ENCODE measurements at places on chromosomes 12 and 14.

DNA sequence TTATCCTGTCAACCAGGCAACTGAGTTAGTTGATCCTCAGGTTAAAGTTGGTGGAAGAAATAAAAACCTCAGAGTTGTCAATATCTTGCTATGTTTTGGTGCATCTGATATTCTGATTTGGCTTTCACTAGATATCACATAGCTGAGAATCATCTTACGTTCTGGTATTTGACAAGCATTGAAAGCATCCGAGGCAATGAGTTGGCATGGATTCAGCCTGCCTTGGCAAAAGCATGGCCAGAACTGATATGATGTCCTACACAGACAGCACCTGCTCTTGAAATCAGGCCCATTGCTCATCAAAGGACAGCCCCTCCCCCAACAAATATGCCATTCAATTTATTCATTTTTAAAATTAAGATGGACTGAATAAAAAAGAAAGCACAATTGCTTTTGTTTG, 320.7 kb upstream of the ATP2B1 start:
- ATAC-seq: no peak

GRCh38 chr14:101774814-101775213, 13.3 kb downstream of the PPP2R5C start:
- ATAC-seq: no peak

- no peak for ATAC-seq
These were observed 554 bp upstream of the ATF7 start for GRCh38 chr12:53626702-53627169.

DNA sequence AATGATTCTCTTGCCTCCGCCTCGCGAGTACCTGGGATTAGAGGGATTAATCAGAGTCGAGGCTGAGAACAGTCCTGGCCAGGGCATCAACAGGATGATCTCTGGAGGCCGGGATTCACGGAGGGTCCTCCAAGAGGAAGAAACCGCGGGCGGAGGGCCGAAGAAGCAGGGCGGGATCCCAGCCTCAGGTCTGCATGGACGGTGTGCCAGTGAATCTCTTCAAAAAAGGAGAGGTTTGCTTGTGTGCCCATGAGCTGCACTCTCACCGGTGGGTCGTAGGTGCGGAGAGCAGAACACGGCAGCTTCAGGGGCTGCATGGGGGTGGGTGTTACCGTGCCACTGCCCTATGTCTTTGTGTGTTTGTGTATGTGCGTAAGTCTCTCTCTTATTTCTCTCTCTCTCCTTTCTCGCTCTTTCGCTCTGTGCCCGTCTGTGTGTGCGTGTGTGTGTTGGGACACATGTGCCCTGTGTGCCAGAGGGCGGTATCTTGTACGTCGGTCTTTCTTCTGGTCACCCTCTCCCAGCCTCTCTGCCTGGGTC, 768.2 kb upstream of the ALG10B start:
- ATAC-seq: no peak

GRCh38 chr14:51616256-51616655, 35.5 kb upstream of the FRMD6 start:
- ATAC-seq: no peak
